Naive thymus-derived CD4-positive, alpha-beta T cell (primary cell): ENCODE measurements at places on chromosomes 11 and 22. TPM values are rescaled to one million over a fixed set of nuclear protein-coding genes. Genes with fewer than 3 reads are reported as not detected.

DNA sequence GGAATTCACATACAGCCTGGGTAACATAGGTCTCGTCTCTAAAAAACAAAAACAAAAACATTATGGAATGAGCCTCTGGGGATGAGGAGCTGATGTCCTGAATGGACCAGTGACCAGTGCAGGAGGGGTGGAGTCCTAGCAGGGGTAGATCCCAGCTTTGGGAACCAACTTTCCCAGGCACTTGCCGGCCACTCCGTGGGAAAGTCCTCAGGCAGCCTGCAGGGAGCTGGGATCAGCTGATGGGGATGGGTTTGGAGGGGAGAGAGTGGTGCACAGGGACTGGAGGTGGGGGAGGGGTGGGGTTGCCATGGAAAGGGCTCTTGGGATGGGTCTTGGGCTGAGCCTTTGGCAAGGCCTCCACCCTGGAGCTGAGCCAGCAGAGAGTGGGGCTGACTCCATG is 19.1 kb downstream of the MGAT3 start:
- DNase-seq: no peak

DNA sequence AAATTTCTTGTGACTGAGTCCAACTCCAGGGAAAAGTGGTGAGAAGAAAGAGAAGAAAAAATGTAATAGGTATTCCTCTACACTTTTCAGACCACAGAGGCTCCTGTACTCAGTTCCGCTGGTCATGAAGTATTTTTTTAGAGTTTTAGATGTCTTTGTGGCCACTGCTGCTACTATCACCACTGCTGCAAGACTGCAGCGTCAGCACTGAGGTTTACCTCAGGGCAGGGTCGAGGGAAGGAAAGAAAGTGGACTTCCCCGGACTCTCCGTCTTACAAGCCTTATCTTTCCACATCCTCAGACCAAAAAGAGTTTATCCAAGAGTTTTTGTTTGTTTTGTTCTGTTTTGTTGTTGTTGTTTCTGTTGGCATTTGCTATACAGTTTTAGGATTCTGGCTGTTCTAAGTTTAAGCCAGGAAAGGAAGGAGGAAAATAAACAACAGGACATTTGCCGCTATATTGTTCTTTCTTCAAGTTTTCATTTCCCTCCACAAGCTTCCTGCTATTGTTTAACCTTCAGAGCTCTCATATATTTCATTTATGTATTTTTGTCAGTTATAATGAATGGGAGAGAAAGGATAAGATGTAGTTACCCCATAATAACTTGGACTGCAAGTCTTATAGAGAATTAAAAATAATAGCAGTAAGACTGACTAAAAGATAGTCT is 919.3 kb downstream of the NTM start:
- no peak for DNase-seq

Gene OR4A16
- not detected in 2 replicates for total RNA-seq

Gene SERPING1
- total RNA-seq: not detected

DNA sequence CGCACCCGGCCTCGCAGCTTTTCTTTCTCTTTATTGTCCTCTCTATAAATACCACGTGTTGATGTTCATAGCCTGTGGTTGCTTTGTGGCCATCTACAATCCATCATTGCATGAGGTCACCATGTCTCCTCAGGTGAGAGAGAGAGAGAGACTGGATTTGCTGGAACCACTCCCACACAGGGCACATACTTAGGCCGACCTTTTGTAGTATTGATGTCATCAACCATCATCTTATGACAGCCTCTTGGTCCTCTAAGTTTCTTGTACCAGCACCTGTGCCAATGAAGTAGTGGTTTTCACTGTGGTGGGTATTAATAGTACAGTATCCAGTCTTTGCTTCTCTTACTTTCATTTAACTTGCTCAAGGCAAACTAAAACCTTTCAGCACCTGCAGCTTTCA is 22.8 kb upstream of the P2RY6 start:
- no peak for DNase-seq

- DNase-seq: peak; percentile 17
Observed at GRCh38 chr11:44634401-44635281, 69.2 kb downstream of the CD82 start.

DNA sequence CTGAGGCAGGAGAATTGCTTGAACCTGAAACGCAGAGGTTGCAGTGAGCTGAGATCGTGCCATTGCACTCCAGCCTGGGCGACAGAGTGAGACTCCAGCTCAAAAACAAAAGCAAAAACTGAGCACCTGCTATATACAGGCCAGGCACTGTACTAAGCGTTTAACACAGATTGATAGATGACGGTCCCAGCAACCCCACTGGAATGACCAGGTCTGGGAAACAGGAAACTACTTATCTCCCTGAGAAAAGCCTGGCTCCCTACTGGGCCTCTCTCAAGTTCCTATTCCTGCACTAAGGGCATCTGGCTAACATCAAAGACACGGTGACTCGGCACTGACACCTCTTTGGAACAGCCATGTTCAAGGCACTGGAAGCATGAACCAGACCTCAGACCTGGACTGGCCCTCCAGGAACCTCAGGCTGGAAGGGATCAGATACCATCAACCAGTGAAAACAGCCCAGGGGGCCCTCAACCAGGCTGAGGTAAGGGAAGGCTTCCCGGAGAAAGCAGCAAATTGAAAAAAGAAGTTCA is 16.6 kb downstream of the ARAP1 start:
- DNase-seq: no peak

GRCh38 chr11:68688881-68689280 is 4.5 kb downstream of the GAL start:
- DNase-seq: no peak

Gene SMTNL1
- total RNA-seq: not detected

- no peak for DNase-seq
Observed at GRCh38 chr11:121683791-121684190, 231.0 kb upstream of the SORL1-AS1 start.

DNA sequence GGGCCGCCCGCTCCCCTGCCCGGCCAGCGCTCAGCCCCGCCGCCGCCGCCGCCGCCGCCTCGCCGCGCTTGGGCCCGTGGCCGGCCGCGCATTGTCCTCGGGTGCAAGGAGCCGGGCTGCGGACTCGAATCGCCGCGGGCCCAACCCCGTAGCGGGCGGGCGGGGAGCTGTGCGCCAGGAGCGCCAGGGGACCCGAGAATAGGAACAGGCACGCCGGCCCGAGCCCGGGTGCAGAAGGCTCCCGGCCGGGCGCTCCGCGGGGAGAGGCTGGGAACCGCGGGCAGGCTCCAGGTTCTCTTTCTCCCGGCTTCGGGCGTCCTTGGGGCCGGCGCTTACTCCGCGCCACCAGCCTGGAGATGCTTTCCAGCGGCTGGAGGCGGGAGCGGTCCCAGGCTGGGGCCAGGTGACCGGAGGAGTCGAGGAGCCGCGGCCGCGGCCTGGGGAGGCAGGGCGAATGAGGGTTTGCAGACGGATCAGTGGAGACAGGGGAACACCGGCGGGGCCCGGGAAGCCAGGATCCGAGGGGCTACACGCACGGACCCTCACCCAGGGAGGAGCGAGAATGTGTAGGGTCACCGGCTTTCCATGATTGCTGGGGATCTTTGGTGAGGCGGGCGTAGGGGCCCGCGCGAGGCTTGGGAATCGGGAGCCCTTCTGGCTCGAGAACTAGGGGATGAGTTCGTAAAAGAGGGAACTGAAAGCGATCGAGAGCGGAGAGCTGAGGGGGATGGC is 726 bp downstream of the PKNOX2 start:
- no peak for DNase-seq
